ENCODE measurements at places on chromosomes 6 and 20.

DNA sequence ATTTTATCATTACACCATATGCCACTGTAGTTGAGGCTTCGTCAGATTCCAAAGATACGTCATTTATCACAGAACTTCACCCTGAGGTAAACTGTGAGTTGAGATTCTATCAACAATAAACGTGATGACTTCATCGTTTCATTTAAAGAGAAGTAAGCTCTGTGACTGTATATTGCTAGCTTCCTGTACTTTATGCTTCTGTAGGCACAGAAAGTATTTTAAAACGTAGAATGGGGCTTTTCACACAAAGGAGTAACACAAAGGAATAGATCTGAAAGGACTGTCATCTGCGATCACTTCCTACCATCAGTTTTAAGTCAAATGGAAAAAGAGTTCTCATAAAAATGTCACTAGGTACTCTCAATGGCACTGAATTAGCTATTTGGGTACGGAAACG, 234.4 kb upstream of the MCHR2 start:
- no peak for DNase-seq

- no peak for DNase-seq
Measured at GRCh38 chr6:147201885-147202515, 2.2 kb upstream of the STXBP5 start.

GRCh38 chr6:145681965-145682364, 53.4 kb downstream of the EPM2A start:
- DNase-seq, result no peak

DNA sequence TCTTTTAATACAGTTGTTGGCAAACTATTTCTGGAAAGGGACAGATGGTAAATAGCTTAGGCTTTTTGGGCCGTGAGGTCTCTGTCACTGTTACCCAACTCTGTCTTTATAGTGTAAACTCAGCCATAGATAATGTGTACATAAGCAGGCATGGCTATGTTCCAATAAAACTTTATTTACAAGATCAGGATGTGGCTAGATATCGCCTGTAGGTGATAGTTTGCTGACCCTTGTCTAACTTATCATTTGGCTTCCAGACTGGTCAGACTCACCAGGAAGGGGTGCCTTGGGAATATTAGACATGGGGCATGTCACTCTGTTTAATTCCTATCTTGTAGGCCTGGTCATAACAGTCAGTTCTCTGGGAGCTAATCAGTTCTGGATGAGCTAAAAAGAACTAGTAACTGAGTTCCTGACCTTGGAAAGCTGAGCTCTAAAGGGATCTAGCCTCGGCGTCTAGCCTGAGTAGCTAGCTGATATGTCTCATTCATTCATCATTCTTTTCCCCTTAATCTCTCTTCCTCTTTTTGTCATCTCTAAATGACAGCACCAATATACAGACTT, 163.6 kb downstream of the SLC16A10 start:
- DNase-seq, result no peak

DNA sequence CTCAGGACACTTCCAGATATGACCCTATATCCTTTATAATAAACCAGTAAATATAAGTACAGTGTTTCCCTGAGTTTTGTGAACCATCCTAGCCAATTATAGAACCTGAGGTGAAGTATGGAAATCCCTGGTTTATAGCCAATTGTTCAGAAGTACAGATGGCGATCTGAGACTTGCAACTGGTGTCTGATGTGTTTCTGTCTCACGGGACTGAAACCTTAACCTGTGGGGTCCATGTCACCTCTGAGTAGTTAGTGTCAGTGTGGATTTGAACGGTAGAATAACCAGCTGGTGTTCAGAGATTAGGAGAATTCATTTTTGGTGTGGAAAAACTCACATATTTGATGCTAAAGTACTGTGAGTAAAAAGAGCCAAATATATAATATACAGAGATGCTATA, 606.6 kb downstream of the MAFB start:
- no peak for DNase-seq

DNA sequence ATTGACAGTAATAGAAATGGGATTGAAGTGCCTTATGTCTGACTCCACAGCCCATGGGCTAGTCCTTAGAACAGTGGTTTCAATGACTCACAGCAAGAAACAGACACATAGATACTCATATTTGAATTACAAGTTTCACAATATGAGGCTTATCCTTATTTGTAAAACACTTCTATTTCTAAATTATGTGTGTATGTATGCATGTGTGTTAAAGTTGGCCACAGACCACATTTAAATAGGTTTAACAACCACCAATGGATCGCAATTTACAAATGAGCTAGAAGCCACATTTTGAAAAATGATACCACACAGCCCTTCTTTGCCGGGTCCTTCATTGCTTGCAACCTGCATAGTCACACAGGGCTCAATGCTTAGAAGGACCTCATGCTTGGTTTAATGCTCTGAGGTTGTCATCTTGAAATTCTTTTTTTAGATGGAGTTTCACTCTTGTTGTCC, 157.8 kb upstream of the PREP start:
- no peak for DNase-seq

DNA sequence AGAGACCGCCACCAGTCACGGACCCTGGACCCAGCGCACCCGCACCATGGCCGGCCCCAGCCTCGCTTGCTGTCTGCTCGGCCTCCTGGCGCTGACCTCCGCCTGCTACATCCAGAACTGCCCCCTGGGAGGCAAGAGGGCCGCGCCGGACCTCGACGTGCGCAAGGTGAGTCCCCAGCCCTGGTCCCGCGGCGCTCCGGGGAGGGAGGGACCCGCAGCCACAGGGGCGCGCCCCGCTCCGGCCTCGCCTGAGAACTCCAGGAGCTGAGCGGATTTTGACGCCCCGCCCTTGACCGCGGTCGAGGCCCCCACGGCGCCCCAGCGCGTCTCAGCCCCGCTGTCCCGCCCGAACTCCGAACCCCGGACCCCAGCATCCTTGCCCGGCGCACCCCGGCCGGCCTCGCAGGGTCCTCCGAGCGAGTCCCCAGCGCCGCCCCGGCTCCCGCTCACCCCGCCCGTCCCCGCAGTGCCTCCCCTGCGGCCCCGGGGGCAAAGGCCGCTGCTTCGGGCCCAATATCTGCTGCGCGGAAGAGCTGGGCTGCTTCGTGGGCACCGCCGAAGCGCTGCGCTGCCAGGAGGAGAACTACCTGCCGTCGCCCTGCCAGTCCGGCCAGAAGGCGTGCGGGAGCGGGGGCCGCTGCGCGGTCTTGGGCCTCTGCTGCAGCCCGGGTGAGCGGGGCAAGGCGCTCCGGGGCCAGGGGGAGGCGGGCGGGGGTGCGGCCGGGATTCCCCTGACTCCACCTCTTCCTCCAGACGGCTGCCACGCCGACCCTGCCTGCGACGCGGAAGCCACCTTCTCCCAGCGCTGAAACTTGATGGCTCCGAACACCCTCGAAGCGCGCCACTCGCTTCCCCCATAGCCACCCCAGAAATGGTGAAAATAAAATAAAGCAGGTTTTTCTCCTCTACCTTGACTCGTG, at the start of gene OXT:
Gene OXT, plus strand, starts transcription at position 11 of the 920 bp plus-strand sequence. Its CDS starts 36 bp downstream, at position 47.
- no peak for DNase-seq

GRCh38 chr20:35363190-35363589, 48.6 kb downstream of the UQCC1 start:
- DNase-seq, result no peak

DNA sequence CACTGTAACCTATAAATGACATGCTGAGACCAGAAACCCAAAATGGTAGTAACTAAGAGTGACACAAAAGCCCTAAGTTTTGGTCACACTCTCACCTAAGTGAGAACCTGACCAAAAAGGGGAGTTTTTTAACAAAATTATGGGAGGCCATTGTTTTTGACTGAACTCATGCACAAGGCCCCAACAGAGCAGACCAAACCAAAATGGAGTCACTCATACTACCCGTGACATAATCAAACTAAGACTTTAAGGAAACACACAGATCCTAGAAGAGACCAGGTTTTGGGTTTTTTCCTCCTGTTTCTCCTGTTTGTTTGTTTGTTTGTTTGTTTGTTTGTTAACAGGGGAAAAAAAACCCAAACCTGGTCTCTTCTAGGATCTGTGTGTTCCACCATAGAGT, 49.2 kb upstream of the MRAP2 start:
- DNase-seq, result no peak

DNA sequence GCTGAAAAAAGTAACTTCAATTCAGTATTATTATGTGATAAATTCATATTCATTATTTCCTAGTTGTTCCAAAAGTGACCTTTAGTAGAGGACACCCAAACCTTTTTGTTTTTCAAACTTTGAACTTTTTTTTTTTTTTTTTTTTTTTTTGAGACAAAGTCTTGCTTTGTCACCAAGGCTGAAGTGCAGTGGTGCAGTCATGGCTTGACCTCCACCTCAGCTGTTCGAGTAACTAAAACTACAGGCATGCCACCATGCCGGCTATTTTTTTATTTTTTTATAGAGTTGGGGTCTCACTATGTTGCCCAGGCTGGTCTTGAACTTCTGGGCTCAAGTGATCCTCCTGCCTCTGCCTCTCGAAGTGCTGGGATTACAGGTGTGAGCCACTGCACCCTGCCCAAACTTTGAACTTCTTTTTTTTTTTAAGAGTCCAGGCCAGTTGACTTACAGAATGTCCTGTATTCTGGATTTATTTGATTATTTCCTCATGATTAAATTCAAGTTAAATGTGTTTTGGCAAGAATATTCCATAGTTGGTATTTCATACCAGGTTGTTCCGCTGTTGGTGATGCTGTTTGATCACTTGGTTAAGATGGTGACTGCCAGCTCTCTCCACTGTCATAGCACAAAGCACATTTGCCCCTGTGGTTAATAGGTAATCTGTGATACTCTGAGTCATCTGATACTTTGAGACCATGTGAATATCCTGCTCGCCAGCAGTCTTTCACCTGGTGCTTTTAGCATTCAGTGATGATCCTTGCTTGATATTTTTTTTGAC, 48.0 kb downstream of the VAPB start:
- no peak for DNase-seq

GRCh38 chr20:51382986-51383821, 159.3 kb downstream of the NFATC2 start:
- no peak for DNase-seq

GRCh38 chr6:24054388-24054787, 71.6 kb upstream of the NRSN1 start:
- no peak for DNase-seq

- no peak for DNase-seq
Measured at GRCh38 chr20:46951840-46952497, 57.3 kb downstream of the EYA2 start.

DNA sequence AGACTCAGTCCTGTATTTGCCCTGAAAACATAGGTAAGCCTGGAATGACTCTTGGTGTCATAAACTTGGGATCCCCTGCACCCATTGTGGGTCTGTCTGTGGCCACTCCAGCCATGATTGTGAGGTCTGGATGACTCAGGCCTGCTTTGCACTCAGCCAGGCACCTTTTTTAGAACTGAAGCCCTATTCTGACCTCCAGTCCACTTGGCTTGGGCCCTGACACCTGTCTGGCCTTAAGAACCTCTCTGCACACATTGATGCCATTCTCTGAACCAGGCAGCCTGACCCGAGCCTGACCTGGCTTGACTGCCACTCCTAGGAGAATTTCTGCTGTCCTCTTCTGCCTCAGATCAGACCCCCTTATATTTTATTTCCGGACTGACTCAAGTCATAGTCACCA, 383.7 kb downstream of the MAFB start:
- DNase-seq, result no peak

- no peak for DNase-seq
Measured at GRCh38 chr6:41716516-41717391, 18.7 kb downstream of the TFEB start.

DNA sequence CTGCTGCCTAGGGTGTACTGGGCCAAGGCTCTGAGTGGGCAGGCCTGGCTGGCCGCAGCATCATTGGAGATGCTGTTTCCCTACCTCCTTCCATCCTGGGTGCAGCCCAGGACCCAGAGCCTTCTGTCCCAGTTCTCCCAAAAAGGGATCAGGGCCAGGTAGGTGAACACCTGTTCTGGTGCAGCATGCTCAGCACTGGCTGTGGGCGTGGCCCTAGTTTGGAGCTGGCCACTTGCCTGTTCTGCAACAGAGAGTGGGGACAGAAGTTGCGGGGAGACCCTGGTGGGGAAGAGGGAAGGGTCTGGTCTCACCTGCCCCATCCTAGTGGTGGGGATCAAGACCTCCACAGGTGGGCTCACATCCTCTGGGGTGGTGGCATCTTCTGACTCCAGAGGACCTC, 1.4 kb upstream of the ARMC12 start:
- DNase-seq, result no peak

DNA sequence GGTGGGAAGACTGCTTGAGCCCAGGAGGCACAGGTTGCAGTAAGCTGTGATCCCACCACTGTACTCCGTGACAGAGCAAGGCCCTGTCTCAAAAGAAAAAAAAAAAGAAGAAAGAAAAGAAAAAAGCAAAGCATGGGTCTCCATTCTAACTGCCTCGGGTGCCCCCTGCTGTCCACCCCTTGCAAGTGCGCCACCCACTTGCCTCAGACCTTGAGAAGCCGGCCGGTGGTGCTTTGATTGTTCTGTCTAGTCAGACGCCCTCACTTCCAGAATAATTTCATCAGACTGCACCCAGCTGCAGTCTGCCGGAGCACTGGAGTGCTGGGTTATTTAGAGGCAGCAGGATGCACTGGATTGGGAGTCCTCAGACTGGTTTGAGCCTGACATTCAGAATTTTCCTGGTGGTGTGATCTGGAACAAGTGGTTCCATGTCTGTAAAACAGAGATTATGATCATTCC, 17.6 kb upstream of the TM9SF4 start:
- DNase-seq, result peak; percentile 47

- no peak for DNase-seq
Measured at GRCh38 chr6:35736253-35736894, 458 bp upstream of the ARMC12 start.

DNA sequence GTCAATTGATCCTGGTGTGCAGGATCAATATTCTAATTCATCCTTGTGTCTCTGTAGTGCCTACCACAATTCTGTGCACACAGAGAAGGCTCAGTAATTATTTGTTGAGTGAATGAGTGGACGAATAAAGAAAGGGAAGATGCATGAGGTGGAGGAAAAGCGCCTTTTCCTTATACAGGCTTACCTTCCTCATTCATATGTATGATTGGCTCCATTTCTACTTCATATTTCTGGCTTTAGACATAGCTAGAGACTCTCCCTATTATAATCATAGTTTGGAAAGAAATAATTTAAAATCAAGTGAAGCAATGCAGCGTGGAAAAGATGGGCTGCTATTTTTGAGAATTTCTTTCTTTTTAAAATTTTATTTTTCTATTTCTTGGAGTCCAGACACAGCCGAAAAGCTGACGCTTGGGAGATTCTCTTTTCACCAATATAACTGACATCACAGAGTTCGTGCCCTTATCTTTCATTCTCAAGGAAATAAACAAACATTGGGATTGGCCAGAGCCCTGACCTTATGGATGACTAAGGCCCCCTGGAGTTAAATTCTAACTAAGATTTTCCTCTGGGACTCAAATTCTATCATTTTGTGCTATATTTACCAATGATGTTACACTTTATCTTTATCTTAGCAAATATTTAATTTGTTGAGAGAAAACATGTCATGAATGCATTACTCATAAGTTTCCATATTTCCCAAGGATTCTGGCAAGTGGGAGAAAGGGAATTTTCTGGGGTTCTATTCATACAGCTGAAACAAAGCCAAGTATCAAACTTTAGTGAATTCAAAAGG, 48.1 kb downstream of the PRL start:
- DNase-seq, result no peak

DNA sequence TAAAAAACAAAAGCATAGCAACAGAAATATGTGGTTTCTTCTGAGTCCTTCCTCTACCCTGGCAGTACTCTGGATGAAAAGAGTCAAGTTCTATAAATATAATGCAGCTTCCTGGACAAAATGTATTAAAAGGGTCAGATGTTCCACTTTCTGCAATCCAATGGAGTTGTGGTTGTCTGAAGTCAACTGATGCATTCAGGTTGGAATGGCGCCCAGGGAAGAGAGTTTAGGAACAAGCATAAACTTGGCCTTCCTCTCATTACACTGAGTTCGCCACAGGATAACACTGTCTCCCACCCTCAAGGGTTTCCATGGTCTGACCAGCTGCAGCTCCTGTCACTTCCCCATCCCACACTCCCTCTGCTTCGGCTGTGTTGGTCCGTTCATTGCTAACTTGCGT, 66.4 kb downstream of the PLEKHG1 start:
- no peak for DNase-seq

All from GM04504 (cell line).